Fibroblast of skin of scalp (primary cell): ENCODE measurements at places on chromosomes 2 and 18.
A peak's percentile ranks its signal among the peaks of the same experiment; 100 is the strongest.

- no peak for DNase-seq
Measured at GRCh38 chr2:174243812-174244211, 4.5 kb downstream of the OLA1 start.

DNA sequence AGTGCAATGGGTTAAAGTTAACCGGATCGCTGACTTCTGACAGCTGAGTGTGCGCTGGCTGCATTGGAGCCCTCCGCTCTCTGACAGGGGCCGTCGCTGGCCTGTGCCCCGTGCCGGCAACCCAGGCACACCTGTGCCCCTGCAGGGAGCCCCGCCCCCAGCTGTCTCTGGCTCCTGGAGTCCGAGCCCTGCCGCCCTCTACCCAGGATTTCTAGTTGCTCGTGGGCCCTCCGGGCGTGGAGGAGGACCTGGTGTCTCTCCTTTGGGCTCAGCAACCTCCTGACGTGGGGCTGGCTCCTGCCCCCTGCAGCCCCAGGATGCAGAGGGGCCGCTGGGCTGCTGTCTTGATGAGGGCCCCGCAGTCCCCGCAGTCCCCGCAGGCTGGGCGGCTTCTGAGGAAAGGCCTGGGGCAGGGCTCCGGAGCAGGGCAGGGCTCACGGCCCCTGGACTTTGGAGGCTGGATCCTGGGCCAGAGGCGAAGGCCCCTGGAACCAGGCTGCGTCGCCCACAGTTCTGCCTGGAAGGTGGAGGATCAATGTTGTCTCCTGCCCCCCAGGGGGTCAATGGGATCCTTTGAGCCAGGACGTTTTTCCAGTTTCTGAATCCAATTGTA is 172.8 kb downstream of the RNF144A start:
- DNase-seq: no peak

DNA sequence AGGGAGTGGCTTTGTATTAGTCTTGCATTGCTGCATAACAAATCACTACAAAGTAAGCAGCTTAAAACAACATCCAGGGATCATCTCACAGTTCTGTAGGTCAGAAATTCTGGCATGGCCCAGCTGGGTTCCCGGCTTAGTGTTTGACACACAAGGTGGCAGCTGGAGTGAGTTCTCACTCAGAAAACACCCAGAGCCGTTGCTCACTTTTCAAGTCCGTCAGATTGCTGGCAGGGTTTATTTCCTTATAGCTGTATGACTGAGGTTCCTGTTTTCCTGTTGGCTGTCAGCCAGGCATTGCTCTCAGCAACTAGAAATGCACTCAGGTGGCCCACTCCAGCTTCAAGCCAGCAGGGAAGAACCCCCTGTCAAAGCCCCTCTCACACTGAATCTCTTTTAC is 324.1 kb downstream of the CCDC178 start:
- no peak for DNase-seq

DNA sequence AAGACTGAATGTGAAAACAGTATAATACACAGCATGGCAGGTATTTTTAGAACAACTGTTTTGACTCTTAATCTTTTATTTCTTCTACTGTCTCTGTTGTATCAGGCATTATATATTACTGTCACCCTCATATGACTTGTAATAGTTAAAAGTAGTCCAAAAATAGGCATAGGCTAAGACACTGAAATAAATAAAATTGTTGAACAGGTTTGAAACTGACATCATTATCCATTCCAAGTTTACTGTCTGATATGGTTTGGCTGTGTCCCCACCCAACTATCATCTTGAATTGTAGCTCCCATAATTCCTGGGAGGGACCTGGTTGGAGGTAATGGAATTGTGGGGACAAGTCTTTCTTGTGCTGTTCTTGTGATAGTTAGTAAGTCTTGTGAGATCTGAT is 91.4 kb upstream of the CDH19 start:
- DNase-seq: no peak

- no peak for DNase-seq
Measured at GRCh38 chr18:34511879-34512278, 198.2 kb upstream of the DTNA start.

GRCh38 chr2:153811516-153811915 is 60.2 kb upstream of the GALNT13 start:
- no peak for DNase-seq

- DNase-seq: no peak
Measured at GRCh38 chr2:20622296-20622686, 28.6 kb downstream of the HS1BP3 start.

DNA sequence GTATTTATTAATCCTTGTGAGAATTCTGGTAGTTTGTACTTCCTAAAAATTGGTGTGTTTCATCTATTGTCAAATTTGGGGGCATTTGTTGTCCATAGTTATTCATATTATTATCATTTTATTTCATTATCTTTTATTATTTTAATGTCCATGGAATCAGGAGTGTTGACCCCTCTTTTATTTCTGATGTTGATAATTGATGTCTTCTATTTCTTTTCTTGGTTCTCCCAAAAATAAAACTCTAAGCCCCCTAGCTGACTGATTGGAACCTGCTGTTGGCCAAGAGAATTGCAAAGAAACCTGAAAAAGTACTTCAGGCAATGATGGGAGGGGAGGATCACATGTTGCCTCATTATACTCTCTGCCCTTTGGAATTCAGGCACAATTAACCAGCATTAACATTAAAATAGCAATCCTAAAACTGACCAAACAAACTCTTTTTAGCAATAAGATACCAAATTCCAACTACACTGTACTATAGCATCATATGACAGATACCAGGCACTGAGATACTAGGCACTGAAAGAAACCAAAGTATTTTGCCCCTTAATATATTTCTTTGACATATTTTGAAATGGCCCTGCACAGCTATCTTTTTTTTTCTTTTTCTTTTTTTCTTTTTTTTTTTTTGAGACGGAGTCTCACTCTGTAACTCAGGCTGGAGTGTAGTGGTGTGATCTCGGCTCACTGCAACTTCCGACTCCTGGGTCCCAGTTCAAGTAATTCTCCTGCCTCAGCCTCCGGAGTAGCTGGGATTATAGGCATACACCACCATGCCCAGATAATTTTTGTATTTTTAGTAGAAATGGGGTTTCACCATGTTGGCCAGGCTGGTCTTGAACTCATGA is 1097.2 kb upstream of the CNTNAP5 start:
- DNase-seq: no peak

DNA sequence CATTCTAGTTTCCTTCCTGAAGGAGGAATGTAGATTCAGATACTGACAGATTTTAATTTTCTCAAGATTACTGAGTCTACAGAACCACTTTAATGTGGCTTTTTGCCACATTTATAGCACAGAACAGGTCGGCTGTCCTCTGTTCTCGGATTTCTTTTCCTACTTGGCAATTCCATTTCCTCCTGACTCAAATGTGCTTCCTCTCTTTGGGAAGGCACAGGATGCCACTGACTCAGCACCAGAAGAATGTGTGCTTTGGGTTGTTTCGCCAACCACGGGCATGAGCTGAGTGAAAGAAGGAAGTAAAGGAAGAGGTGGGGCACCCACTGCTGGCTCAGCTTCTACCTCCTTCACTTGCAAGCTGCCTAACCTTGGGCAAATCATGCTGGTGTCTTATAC is 970.6 kb upstream of the ACVR2A start:
- peak; percentile 41 for DNase-seq

DNA sequence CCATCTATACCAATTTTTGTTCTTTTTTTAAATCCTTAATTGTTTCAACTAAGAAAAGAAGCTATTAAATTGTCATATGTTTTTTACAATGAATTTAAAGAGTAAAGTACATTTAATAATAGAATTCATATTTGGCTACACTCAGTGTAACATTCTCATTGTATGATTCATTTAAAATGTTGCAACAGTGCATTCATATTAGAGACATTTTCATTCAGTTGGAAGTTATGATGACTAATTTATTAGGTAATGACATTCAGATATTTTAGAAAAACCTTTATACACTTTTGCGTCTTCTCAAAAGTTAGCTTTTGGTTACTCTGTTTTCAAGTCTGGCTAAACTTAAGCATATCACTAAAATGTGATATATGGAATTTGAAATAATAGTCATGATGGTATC is 887.5 kb upstream of the NRXN1 start:
- peak; percentile 78 for DNase-seq

- DNase-seq: peak; percentile 59
Measured at GRCh38 chr2:41414486-41415230, 633.2 kb upstream of the PKDCC start.

DNA sequence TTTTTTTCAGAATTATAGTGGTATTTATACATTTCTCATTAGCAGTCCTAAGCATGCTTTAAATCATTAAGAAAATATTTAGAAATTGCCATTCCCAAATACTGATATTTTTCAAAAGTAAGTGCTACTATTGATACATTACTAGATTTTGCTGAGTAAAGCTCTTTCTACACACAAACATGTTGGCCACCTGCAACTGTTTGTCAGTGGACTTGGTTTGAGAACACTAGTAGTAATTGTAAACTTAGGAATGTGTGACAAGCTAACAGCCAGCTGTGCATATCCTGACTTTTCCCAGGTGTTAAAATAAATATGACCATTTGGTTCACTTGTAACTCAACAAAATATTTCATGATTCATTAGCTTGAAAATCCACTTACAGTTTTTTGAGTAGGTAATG is 103.1 kb downstream of the MSTN start:
- DNase-seq: no peak

DNA sequence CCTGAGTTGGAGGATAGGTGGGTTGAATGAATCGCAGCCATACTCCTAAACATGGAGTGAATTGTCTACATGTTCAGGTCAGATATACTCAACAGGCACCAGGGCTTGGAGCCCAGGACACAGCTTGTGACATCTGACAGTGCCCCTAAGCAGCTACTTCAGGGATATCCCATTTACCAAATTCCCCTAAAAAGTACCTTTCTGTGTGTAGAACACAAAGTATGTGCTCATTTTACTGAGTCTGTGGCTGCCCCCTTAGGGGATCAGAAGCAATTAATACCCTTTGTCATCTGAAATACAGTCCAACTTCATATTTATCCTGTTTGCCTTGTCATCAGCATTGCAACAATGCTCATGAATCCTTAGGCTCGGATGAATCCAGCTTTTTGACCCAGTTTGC is 20.8 kb downstream of the TNFRSF11A start:
- DNase-seq: no peak

DNA sequence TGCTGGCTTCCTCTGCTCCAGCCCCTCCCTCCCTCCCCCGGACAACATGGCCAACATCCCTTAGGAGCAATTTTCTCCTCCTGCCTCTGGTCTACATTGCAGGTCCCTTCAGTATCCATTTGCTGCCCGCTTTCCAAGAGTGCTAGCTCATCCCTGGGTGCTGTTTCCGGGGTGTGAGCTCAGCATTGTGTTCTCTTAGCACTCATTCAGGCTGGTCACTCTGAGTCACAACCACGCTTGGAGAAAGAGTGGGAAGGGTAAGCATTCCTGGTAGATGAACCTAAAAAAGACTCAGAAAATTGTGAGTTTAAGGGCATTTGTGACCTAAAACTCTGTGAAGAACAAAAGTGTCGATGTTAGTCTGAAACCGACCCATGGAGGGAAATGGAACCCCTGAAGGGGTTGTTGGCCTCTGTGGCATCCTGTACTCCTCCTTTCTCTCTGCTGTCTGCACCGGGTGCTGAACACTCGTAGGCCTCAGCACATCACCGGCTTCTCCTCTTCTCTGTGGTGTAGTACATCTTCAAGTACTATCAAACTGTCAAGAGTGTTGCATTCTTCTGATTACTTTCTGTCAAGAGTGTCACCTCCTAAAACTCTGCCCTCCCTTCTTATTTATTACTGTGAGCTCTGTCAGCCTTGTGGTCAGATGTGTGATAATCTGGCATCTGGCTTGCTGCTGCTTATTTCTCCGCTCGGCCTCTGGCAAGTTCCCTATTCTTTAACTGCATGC is 73.0 kb downstream of the CTNNA2 start:
- peak; percentile 4 for DNase-seq

- no peak for DNase-seq
Measured at GRCh38 chr2:72974436-72974754, 57.1 kb downstream of the EMX1 start.

GRCh38 chr2:199261936-199262335 is 195.8 kb downstream of the SATB2 start:
- no peak for DNase-seq

GRCh38 chr18:60846396-60846795 is 473.8 kb upstream of the MC4R start:
- no peak for DNase-seq

DNA sequence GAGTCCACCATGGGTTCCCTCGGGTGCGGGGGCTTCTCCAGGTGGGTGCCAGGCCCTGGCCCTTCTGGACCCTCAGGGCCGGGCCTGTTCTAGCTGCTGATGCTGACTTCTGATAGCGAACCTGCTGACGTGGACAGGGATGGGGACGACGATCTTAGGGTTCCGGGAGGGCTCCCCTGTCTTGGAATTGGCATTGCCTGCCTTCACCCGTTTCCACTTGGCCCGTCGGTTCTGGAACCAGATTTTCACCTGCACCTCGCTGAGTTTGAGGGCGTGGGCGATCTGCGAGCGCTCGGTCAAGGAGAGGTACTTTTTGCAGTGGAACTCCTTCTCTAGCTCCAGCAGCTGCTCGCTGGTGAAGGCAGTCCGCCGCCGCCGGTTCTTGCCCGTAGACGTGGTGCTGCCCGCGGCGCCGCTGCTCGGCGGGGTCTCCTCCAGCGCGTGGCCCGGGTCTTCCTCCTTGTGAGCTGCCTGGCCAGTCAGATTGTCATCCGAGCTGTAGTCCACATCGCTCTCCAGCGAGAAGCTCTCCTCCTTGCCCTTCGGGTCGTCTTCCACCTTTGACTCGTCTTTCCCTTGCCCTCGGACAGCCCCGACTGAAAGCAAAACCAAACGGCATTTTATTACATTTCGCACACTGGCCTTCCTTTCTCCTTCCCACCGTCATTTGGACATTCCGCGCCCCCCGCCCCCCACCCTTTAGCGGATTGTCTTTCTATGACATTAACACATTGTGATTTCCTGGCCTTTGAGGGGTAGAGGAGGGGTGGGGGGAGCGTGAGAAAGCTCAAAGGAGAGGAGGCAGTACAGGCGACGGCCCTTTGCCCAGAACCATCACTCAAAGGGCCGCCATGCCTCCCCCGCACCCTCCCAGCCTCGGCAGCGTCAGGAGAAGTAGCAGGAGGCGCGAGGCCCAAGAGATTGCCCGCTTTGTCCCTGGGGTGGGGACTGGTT is 2.1 kb downstream of the GBX2 start:
- DNase-seq: no peak

GRCh38 chr2:176467595-176467994 is 198.4 kb downstream of the MTX2 start:
- no peak for DNase-seq

DNA sequence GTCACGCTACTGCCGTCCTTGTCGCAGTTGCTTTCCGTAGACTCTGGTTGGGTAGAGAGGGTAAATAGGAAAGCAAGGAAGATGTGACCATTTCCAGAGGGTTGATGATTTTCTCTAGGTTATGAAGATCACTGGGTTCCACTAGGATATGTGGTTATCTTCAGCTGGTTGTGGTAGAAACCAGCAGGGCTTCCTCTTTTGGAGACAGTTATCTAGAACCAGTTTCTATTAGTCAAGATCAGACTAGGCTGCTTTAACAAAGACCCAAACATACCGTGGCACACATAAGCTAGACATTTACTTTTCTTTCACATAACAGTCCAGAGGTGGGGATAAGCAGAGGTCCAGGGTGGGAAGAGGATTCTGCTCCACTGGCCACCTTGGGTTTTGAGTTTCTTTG is 59.6 kb downstream of the FASTKD2 start:
- DNase-seq: no peak

GRCh38 chr2:213751446-213751845 is 467.2 kb downstream of the SPAG16 start:
- DNase-seq: no peak
